ENCODE measurements at places on chromosomes 12 and 14. TPM values are rescaled to one million over a fixed set of nuclear protein-coding genes. Genes with fewer than 3 reads are reported as not detected.
A peak's percentile ranks its signal among the peaks of the same experiment; 100 is the strongest.

GRCh38 chr12:6699259-6699988, 1.2 kb downstream of the PIANP start:
- DNase-seq, result no peak

DNA sequence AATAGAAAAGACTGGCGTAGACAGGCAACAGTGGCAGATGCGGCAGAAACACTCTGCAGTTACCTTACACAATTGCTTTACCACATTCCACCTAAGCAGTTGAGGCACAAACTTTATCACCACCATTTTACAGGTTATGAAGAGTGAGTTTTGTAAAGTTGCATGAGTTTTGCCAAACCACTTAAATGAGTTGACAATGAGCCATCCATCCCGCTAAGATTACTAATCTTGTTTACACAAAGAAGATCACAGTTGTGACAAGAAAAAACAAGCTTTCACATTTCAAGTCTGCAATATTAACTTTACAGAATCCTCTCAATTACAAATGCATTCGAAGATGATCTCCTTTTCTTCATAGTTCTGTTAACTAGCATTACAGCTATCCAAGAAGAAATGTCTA, 1.8 kb downstream of the TMCC3 start:
- peak; percentile 56 for DNase-seq

- DNase-seq, result peak; percentile 62
These were observed 398.9 kb downstream of the EGLN3 start for GRCh38 chr14:33551963-33552362.

PRPH gene
- not detected for total RNA-seq

DNA sequence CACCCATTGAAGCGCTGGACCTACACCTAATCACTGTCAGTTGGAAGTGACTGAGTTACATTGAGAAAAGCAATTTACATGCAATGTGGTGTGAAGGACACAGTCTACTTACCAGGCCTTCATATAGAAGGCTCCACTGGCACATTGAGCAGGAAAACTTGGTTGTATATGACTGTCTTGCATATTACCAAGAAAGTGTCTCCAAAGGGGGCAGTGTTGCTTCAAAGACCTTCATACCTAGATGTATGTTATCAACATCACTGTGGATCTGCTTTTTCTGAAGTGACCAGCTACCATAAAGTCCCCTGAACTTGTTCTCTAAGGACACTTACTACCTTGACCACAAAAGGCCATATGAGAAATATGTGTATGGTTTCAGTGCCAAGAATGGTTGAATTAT, 64.1 kb downstream of the NELL2 start:
- no peak for DNase-seq

CCDC196 gene
- total RNA-seq, result not detected

AICDA gene
- total RNA-seq, result 0.30 TPM

LRTM2 gene
- not detected for total RNA-seq

GRCh38 chr12:112243255-112244110, 118.1 kb downstream of the TRAFD1 start:
- DNase-seq, result no peak

DNA sequence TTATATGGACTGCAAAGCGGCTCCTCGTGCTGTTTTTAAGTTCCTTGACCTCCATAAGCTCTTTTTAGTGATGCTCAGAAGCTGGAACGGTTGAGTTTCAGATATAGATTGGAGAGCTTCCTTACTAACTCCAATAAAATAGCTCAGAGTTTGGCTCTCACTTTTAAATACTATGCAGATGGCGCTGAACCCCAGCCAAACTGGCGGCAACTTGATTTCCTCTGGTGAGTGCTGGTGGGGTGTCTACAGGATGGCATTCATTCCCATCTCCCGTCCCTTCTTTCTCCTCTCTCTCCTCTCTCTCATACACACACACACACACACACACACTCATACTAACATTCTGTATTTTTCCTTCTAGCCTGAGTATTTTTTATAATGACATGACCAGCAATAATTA, 346.3 kb downstream of the ETNK1 start:
- no peak for DNase-seq

PTHLH gene
- 0.40 TPM for total RNA-seq

SLC10A1 gene
- total RNA-seq, result not detected

DNA sequence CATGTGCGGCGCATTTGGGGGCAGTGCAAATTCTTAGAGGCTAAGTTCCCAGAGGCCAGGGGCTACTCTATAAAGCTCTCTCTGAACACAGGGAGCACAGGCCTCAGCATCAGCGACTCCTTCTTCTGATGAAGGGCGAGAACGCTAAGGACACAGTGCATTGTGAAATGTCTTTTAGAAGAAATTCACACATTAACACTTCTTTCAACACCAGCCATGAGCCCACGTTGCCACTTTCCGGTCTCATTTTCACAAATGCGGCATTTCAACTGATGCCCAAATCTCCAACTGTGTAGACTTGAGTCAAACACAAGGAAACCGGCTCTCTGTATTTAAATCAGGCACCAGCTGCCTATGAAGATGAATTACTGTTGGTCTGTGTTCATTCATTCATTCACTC, 162.0 kb downstream of the FOXN3 start:
- no peak for DNase-seq

ARHGAP9 gene
- not detected for total RNA-seq

FAIM2 gene
- total RNA-seq, result not detected

GRCh38 chr14:85587151-85587711, 57.3 kb downstream of the FLRT2 start:
- DNase-seq, result peak; percentile 78

- no peak for DNase-seq
These were observed 1.5 kb downstream of the TMEM132C start for GRCh38 chr12:128268379-128268995.

RDH12 gene
- total RNA-seq, result not detected

DNA sequence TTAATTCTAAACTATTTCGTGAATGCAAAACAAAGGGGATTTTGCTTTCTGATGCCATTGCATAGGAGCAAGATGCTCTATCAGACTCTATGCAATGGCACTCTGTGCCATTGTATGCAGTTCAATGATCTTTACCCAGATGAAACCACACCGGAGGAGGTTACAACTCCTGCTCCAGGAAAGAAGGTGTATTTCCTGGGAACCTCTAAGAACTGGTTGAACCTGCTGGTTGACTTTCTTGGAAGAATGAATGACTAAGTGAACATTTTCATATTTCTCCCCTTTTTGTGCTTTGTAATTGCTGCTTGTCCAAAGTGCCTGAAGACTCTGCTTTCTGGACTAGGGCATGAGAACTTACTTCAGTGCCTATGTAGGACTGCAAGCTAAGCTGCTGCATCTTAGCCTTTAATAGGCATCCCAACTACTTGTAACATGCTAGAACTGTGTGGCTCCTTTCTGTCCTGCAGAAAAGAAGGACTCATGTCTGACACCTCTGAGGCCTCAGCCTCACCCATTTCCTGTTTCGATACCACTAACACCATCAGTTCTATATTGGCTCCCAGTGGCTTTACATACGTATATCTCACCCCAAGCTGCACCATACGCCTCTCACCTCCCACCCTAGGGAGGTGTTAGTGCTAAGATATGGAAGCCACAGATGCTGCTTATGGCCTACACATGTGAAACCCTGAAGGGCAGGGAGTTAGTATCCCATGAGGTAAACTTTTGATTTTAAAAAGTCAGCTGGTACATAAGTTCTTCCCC, 193.5 kb upstream of the CNOT2 start:
- peak; percentile 50 for DNase-seq

- peak; percentile 97 for DNase-seq
These were observed 34.0 kb downstream of the GRIN2B start for GRCh38 chr12:13947276-13947946.

DNA sequence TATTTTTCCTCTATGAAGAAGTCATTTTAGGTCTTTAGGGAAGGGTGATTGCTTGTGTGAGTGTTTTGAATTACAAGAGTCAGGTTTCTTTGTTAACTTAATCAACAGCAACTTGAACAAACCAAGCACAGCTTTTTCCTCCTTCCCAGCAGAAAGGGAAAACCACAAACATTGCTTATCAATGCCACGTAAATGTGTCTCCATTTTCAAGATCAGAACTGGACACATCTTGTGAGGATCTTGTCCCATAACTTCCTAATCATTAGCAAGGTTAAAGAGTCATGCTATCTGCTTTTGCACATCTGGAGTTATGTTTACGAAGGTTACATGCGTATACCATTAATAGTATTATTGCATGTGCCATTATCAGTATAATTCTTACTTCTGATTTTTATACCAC, 248.0 kb upstream of the FLRT2 start:
- DNase-seq, result no peak

GYS2 gene
- total RNA-seq, result not detected

RPAP3 gene
- total RNA-seq, result 30.1 TPM

DNA sequence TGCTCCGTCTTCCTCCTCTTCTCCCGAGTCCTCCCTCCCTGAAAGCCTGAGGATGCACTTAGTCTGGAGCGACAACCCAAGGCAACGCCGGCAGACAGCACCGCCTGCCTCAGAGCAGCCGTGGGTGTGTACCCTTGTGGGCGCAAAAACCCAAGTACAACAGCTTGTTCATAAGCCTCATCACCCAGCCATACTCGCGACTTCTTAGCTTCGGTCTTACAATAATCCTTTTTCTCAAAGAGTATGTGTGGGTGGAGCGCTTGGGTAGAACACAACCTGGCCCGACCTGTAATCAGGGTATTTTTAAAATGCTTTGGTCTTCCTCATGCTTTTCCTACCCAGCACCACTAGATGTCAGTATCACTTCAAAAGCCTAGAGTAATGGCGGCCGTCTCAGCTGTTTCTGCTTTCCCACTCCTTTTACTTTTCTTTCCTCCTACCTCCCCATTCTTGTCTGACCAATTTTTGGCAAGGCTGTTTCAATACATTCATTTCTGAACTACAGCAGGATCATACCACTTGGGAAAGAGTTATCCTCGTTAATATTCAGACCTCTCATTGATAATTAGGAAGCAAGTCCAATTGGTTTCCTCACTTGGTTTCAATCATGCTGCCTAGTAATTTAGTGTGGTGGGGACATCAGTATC, 198.9 kb downstream of the EPS8 start:
- DNase-seq, result peak; percentile 67

- no peak for DNase-seq
These were observed 2.6 kb downstream of the SVOP start for GRCh38 chr12:109018296-109018695.

- DNase-seq, result peak; percentile 94
These were observed 349.9 kb downstream of the ETNK1 start for GRCh38 chr12:22974865-22975264.

C1S gene
- 72.6 TPM for total RNA-seq

- DNase-seq, result peak; percentile 93
These were observed at the start of gene REC8 for GRCh38 chr14:24171422-24172260. Gene REC8, plus strand, starts transcription at chr14:24172080. Its CDS starts 473 bp downstream, at chr14:24172553.

SLCO1A2 gene
- 0.35 TPM for total RNA-seq

SMCO3 gene
- not detected for total RNA-seq

- no peak for DNase-seq
These were observed 21.0 kb downstream of the FGD4 start for GRCh38 chr12:32420356-32420755.

DNA sequence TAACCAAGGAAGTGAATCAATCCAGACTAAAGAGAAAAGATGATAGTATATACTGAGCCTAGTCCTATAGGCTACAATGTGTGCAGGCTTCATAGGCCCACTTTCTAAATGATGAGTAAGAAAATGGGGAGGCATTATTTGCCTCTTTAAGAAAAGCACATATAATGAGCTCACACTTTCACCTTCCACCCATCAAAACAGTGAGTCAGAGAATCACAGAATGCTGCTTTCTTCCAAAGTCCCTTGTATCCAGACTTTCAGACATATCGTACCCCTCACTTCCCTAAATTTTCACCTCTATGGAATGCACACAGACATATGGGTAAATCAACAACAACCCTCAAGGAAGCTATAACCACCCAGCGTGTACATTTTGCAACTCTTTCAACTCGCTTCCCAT, 286.4 kb upstream of the PRKD1 start:
- DNase-seq, result peak; percentile 51

GRCh38 chr14:74852922-74853530, 22.9 kb downstream of the PROX2 start:
- DNase-seq, result peak; percentile 81

DNA sequence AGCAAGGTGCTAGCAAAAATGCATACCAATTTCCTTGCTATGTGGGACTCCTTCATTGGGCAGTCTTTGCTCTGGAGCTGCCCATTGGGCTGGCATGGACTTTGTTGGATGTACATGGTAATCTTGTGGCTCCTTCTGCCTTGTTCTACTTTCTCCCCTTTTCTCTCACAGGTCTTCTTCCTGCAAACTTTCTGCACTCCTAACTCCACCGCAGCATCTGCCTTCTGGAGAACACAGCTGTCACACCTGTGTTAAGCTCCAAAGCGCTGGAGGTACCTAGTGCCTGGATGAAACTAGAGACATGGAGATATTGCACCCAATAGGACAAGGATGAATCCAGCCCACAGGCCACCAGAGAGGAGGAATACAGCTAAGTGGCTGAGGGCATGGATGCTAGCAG, 60.7 kb upstream of the CCND2 start:
- no peak for DNase-seq

- DNase-seq, result peak; percentile 64
These were observed 41.4 kb downstream of the COX16 start for GRCh38 chr14:70317969-70318634.

DNA sequence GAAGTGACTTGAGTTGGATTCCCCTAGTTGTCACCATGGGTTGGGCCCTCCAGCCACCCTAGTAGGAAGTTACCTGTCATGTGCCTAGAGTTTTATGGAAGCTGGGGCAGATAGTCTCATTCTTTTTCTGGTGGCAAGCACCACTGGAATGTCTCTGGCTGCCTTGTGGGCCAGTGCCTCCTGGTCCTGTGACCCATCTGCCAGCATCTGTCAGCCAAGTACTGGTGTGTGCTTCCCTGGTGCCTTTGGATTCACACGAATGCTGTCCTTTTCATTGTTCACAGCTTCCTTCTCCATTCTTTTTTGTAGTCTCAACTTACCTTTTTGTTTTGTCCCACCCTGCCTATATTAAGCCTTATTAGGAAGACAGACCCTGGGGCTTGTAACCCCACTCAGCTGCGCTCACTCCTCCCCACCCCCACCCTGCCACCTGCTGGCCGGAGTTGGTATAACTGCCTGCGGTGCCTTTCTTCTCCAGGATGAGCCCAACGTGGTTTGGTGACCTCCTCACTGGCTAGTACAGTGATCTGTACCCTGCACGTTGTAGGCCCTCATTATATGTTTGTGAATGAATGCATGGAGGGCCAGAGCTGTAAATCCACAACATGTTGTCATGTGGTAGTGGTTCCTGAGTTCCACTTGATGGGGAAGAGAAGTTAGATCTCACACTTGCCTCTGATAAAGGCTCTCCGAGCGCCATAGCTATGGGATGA, 125.7 kb downstream of the TSPAN9 start:
- DNase-seq, result peak; percentile 25

DNA sequence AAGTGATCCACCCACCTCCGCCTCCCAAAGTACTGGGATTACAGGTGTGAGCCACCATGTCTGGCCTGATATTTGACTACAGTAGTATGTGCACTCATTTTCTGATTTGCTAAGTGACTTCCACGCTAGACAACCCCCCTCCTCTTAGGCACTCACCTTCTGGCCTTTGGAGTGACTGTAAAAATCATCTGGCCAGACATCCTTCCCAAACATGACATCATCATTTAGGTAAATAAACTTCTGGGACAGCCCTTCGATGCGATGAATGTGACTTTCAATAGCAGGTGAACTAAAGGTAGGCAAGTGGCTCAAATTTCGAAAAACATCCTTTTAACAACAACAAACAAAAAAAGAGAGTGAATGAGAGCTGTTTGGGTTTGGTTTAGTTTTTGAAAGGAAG, 30.6 kb upstream of the SYCP3 start:
- DNase-seq, result no peak

EIF2B1 gene
- 74.8 TPM for total RNA-seq

Data from renal cortical epithelial cell (primary cell).